ENCODE measurements at places on chromosomes 7 and 10.

- no peak overlapping the region for H3K27ac ChIP-seq
- H3K4me3 ChIP-seq: no peak overlapping the region
- H3K27me3 ChIP-seq: no peaks in the 10 kb centered on the region
- H3K4me1 ChIP-seq: peaks cover 43% of the 10 kb centered on the region
- no peaks in the 10 kb centered on the region for H3K36me3 ChIP-seq
These were observed 47.8 kb downstream of the COBL start for GRCh38 chr7:51268859-51269258.

- H3K27ac ChIP-seq: peak overlapping the region; percentile 63
- no peaks in the 10 kb centered on the region for H3K27me3 ChIP-seq
- no peaks in the 10 kb centered on the region for H3K36me3 ChIP-seq
- no peak overlapping the region for H3K4me3 ChIP-seq
These were observed 41.9 kb upstream of the ACSL5 start for GRCh38 chr10:112332022-112332421.

- peak overlapping the region; percentile 94 for H3K27ac ChIP-seq
- DNase-seq: peak; percentile 98
- H3K4me3 ChIP-seq: no peak overlapping the region
- no peaks in the 10 kb centered on the region for H3K36me3 ChIP-seq
- H3K4me1 ChIP-seq: peaks cover 60% of the 10 kb centered on the region
These were observed 18.8 kb upstream of the INPP5A start for GRCh38 chr10:132518572-132519381.

DNA sequence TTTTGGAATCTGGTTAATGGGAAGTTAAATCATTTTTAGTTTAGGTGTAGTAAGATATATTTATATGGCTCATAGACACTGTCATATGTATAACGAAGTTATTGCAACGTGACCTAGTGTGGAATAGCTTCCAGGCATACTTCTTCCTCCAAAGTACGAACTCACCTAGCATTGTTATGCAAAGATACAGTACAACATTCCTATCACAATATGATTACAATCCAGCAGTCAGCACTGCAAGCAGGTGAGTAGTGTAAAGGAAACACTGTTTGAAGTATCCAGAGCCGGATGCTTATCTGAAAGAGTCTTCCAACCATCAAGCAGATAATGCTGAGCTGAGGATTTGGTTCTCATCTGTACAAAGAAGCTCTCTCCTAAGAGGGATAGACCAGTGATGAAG is 754.4 kb upstream of the IGFBP3 start:
- no peak overlapping the region for H3K4me3 ChIP-seq
- no peak for DNase-seq
- no peaks in the 10 kb centered on the region for H3K4me1 ChIP-seq
- no peak overlapping the region for H3K27ac ChIP-seq

GRCh38 chr7:1967512-1968396 is 265.0 kb downstream of the MAD1L1 start:
- no peaks in the 10 kb centered on the region for H3K36me3 ChIP-seq
- H3K27ac ChIP-seq: no peak overlapping the region
- no peaks in the 10 kb centered on the region for H3K4me1 ChIP-seq
- no peak for DNase-seq
- no peaks in the 10 kb centered on the region for H3K27me3 ChIP-seq
- H3K4me3 ChIP-seq: no peak overlapping the region
